Spinal cord (tissue), 10 donors: ENCODE measurements at places on chromosomes 11 and 22. TPM values are rescaled to one million over a fixed set of nuclear protein-coding genes. Genes with fewer than 3 reads are reported as not detected.

DNA sequence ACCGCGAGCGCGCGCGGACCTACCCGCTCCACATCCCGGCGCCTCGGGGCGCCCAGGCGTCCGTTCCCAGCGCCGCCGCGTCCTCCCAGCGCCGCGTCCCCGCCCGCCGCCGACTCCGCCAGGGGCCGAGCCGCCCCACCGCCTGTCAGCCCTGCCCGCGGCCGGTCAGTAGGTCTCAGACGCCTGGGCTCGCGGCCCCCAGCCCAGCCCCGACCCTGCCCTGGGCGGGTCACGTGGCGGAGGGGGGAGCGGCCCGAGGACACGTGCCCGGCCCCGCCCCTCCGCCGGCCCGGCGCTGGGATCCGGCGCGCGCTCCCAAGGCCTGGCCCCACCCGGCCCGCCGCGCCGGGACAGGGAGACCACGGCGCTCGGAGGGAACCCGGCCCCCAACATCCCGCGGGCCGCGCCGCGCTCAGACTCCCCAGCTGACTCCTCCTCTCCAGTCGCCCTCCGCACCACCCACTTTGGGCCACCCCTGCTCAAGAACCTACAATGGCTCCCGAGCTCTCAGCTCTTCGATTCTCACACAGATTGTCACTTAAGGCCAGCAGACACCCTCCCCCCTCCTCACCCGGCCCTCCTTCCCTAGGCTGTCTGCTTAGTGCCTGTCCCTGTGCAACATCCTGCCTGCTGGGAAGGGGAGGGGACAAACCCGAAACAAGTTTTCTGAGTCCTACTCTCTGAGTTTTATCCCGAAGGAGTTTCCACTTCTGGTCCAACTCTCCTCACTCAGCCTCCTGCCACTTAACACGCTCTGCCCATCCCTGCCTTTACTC lies at the start of gene RAB3IL1:
Gene RAB3IL1, minus strand, starts transcription at position 233 of the 776 bp plus-strand sequence. Its CDS starts 199 bp downstream, at position 34.
- peak within 1 kb of the TSS; percentile 71 for H3K27ac ChIP-seq
- H3K4me1 ChIP-seq: peaks cover 25% of the 10 kb centered on the region

Gene SLC6A5
- 4.9 TPM for total RNA-seq

DNA sequence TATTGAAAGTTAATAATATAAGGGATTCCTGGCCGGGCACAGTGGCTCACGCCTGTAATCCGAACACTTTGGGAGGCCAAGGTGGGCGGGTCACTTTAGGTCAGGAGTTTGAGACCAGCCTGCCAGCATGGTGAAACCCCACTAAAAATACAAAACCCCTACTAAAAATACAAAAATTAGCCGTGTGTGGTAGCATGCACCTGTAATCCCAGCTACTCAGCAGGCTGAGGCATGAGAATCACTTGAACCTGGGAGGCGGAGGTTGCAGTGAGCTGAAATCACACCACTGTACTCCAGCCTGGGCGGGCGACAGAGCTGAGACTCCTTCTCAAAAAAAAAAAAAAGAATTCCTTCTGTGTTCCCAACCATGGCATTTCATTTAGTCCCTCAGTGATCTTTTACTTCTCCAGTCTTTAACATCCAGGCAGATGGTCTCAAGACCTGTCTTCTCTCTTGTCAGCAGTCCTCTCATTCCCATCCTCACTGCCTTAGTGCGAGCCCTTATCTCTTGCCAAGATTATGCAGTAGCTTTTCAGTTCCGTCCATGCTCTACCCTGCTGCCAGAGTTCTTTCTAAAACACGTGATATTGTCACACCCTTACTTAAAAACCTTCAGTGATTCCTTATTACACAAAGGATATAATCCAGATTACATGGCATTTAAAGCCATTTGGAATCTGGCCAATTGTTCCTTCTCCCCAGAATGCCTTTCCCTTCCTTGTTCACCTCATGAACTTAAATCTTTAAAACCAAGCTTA lies 17.9 kb downstream of the RTN3 start:
- peaks cover 18% of the 10 kb centered on the region for H3K36me3 ChIP-seq
- peak; percentile 12 for DNase-seq

GRCh38 chr11:78354408-78355308 lies 63.0 kb downstream of the GAB2 start:
- H3K4me1 ChIP-seq: peaks cover 14% of the 10 kb centered on the region
- peak overlapping the region; percentile 61 for H3K27ac ChIP-seq
- peak overlapping the region; percentile 16 for H3K4me3 ChIP-seq
- H3K27me3 ChIP-seq: no peaks in the 10 kb centered on the region
- DNase-seq: no peak

Gene KDM4F
- total RNA-seq: 0.11 TPM

Gene UPB1
- 2.2 TPM for total RNA-seq

Gene EMSY
- 31.8 TPM for total RNA-seq

Gene YAP1
- total RNA-seq: 69.8 TPM

- no peak overlapping the region for H3K4me3 ChIP-seq
- H3K36me3 ChIP-seq: peaks cover 24% of the 10 kb centered on the region
- peaks cover 16% of the 10 kb centered on the region for H3K4me1 ChIP-seq
- no peak overlapping the region for H3K27ac ChIP-seq
- no peak for DNase-seq
These were observed 4.4 kb downstream of the SLC2A11 start for GRCh38 chr22:23862103-23862502.

Gene PRODH
- 75.3 TPM for total RNA-seq

- H3K36me3 ChIP-seq: no peaks in the 10 kb centered on the region
- no peak overlapping the region for H3K27ac ChIP-seq
- H3K27me3 ChIP-seq: peaks cover 19% of the 10 kb centered on the region
- no peak overlapping the region for H3K4me3 ChIP-seq
- peaks cover 6% of the 10 kb centered on the region for H3K4me1 ChIP-seq
These were observed 4.7 kb downstream of the B3GNT6 start for GRCh38 chr11:77038825-77039326.

DNA sequence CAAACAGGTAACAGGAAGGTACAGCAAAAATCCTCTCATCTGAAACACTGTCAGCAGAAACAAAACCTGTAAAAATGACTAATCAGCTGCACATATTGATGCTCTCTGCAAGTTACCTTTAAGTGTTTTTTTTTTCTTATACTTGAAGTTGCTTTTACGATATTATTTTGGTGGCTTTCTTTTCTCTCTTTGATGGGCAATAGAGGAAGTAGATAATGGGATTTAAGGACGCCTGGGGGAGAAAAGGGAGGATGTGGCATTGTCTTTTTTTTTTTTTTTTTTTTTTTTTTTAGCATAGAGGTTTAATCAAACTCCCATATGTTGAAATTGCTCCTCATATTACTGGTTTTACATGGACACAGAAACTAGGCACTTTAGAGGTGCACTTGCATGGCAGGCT lies 11.4 kb upstream of the ADSL start:
- H3K27me3 ChIP-seq: no peaks in the 10 kb centered on the region
- no peak overlapping the region for H3K4me3 ChIP-seq
- H3K27ac ChIP-seq: no peak overlapping the region
- no peaks in the 10 kb centered on the region for H3K4me1 ChIP-seq

Gene FXYD6
- total RNA-seq: 98.7 TPM

GRCh38 chr11:120141768-120142423 lies 4.0 kb upstream of the TRIM29 start:
- H3K4me3 ChIP-seq: no peak overlapping the region
- no peak for DNase-seq
- peaks cover 2% of the 10 kb centered on the region for H3K27me3 ChIP-seq
- no peaks in the 10 kb centered on the region for H3K4me1 ChIP-seq
- no peaks in the 10 kb centered on the region for H3K36me3 ChIP-seq
- no peak overlapping the region for H3K27ac ChIP-seq
